ENCODE measurements at places on chromosomes 7 and 10.

DNA sequence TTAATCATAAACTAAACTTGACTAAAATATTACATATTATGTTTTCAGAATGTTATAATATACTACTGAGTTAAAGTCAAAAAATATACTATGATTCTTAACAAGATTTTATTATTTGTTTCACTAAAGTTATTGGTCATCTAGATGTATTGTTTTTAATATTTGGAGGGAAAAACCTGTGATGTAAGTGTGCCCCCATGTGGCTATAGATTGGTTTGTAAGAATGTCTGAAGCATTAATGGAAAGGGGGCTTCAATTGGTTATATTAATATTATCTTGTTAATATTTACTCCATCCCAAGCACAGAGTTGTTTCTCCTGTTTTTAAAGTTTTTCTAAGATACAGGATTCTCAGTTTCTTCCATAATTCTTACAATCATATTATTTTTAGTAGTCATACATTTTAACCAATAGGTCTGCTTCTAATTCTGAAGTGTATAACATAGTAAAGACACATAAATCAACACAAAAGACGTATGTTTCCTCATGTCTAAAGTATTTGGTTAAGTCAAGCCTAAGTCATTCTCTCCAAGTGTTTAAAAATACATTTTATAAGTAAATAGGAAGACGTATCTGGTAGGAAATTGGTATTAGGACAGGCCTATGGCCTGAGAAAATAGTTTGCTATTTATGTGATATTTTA is 58.0 kb downstream of the GNAT3 start:
- no peaks in the 10 kb centered on the region for H3K4me1 ChIP-seq
- H3K36me3 ChIP-seq = no peaks in the 10 kb centered on the region
- no peak overlapping the region for H3K4me3 ChIP-seq
- DNase-seq = no peak

DNA sequence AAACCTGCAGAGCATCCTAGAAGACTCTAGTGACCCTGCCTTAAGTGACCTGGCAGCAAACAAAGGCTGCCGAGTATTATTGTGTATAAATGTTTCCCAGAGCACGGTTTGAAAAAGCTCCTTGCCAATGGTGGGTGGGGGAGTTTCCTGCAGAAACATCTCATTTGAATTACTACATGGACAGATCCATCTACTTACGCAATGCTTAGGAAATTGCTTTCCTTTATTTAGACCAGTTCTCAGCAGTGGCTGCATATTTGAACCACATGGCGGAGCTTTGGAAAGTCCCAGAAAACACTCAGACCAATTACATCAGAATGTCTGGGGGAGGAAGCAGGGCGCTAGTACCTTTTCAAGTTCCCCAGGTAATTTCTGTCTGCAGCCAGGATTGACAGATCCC is 560.9 kb downstream of the SDK1 start:
- no peak overlapping the region for H3K4me3 ChIP-seq
- no peak overlapping the region for H3K27ac ChIP-seq

DNA sequence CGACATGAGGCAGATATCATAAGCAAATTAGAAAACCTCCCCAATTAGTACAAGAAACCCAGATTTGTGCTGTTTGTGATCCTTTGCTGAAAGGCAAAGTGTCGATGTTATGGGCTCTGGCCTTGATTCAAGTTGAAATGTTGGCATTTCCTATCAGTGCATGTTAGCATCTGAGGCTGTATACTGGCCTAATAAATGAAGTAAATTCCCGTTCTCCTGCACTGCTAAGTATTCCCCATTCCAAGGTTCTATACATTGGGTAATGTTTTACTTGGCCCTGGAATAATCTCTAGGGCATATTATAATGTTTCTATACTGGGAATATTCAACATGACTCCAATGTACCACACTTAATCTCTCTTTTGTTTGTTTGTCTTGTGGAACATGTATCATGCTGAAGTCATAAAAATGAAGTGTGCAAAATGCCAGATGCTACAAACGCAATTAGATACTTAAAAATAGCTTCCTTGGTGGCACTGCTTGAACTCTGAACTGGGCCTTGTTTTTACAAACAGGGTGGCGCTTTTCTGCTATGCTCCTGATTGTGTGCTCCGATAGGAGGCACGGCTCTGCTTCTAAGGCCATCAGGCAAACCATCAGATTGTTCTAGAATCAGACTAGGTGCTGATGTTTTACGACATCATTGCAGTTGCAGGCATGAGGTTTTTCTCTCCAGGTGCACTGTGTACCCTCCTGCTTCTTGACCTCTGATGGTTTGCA is 156.7 kb upstream of the TCF7L2 start:
- H3K27me3 ChIP-seq = no peaks in the 10 kb centered on the region
- no peak overlapping the region for H3K27ac ChIP-seq
- no peak for DNase-seq
- H3K4me1 ChIP-seq = no peaks in the 10 kb centered on the region

GRCh38 chr7:96778263-96778662 is 68.6 kb upstream of the SEM1 start:
- H3K27ac ChIP-seq = no peak overlapping the region
- peaks cover 8% of the 10 kb centered on the region for H3K4me1 ChIP-seq
- H3K4me3 ChIP-seq = no peak overlapping the region
- H3K36me3 ChIP-seq = no peaks in the 10 kb centered on the region

- H3K36me3 ChIP-seq = no peaks in the 10 kb centered on the region
- DNase-seq = no peak
- no peak overlapping the region for H3K4me3 ChIP-seq
- H3K27me3 ChIP-seq = no peaks in the 10 kb centered on the region
Measured at GRCh38 chr7:99167072-99167471, 23.2 kb upstream of the SMURF1 start.

DNA sequence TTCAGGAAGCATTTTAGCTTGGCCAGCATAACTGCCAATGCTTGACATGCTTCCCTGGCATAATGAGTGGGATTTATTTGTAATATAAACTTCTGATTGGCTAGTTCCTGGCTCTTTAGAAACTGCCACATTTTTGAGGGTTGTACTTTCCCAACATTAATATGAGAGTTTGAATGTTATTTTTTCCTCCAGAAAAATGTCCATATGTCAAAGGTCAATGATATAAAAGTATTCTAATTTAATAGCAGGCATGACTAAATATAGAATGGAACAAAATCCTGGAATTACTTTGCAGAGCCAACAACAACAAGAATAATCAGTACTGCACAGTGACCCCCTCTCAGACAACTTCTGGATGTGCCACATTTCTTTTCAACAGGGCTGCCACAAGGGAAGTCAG is 352.6 kb downstream of the PRPF18 start:
- no peak overlapping the region for H3K4me3 ChIP-seq
- no peaks in the 10 kb centered on the region for H3K36me3 ChIP-seq
- no peak for DNase-seq
- H3K4me1 ChIP-seq = peaks cover 6% of the 10 kb centered on the region

GRCh38 chr7:8363407-8364015 is 69.9 kb upstream of the NXPH1 start:
- no peak overlapping the region for H3K4me3 ChIP-seq
- H3K4me1 ChIP-seq = no peaks in the 10 kb centered on the region
- H3K36me3 ChIP-seq = no peaks in the 10 kb centered on the region
- no peak for DNase-seq

DNA sequence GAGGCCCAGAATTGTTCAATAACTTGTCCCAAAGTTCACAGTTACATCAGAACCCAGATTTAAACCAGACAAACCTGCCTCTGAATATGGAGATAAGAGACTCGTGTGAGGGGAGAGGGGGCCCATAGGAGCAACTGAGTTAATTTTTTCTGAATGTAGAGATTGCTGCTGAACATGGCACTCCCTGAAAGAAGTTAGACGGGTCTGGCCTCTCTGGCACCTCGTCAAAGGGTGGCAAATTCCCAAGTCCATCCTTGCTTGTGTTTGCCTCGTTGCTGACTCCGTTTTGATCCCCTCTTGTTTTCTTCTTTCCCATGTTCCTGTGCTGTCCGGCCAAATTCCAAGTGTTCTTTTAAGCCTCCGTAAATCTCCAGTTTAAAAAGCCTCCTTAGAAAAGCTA is 35.2 kb upstream of the YAE1 start:
- H3K27me3 ChIP-seq = peaks cover 2% of the 10 kb centered on the region
- no peaks in the 10 kb centered on the region for H3K36me3 ChIP-seq
- H3K27ac ChIP-seq = no peak overlapping the region

- no peaks in the 10 kb centered on the region for H3K27me3 ChIP-seq
- peak; percentile 17 for DNase-seq
- H3K36me3 ChIP-seq = no peaks in the 10 kb centered on the region
- peaks cover 3% of the 10 kb centered on the region for H3K4me1 ChIP-seq
- H3K4me3 ChIP-seq = no peak overlapping the region
Measured at GRCh38 chr10:79202188-79203013, 133.6 kb downstream of the ZMIZ1 start.

- DNase-seq = no peak
- no peak overlapping the region for H3K27ac ChIP-seq
- no peaks in the 10 kb centered on the region for H3K4me1 ChIP-seq
Measured at GRCh38 chr7:13327669-13328068, 640.2 kb downstream of the ARL4A start.

- no peak overlapping the region for H3K27ac ChIP-seq
- H3K4me1 ChIP-seq = no peaks in the 10 kb centered on the region
- DNase-seq = no peak
- H3K36me3 ChIP-seq = no peaks in the 10 kb centered on the region
Measured at GRCh38 chr10:123865880-123866279, 25.7 kb downstream of the CPXM2 start.

DNA sequence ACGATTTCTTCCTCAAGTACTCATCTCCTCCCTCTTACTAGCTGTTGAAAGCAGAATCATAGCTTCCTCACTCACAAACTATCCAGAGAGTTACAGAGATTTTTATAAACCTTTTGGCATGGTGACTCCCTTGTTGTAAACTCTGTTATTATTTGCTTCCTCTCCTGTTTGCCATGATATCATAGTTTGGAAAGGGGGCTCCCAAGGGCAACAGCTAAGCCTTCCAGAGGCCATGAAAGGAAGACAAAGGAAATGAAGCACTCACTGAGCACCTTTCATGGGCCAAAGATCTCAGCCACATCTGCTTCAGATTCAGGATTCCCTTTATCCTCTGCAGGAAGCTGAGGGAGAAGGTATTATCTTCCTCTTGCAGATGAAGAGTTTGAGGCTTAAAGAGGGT is 484.6 kb downstream of the PLXNA4 start:
- no peak overlapping the region for H3K4me3 ChIP-seq
- H3K27me3 ChIP-seq = peaks cover 46% of the 10 kb centered on the region
- H3K27ac ChIP-seq = no peak overlapping the region
- no peaks in the 10 kb centered on the region for H3K4me1 ChIP-seq
- no peaks in the 10 kb centered on the region for H3K36me3 ChIP-seq

- peaks cover 9% of the 10 kb centered on the region for H3K36me3 ChIP-seq
- H3K27me3 ChIP-seq = peaks cover 11% of the 10 kb centered on the region
- H3K4me3 ChIP-seq = no peak overlapping the region
- DNase-seq = no peak
- no peaks in the 10 kb centered on the region for H3K4me1 ChIP-seq
Measured at GRCh38 chr10:125172694-125173093, 12.3 kb upstream of the CTBP2 start.

DNA sequence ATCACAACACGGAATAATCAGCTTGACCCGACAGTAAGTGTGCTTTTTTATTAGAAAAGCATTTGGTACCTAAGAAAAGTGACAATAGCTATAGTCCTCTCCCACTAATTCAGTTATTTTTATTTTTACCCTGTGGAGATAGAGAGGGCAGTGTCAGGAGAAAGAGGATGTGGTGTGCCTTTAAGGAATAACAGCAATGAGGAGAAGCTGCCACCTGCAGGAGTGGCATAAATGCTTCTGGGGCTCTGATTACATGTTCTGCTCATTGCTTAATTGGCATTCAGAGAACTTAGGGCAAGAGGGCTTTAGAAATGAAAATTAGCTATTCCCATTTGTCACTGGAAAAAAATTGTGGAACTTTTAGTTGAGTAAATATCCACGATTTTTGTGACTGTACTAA is 60.1 kb downstream of the DENND11 start:
- peaks cover 8% of the 10 kb centered on the region for H3K4me1 ChIP-seq
- no peaks in the 10 kb centered on the region for H3K27me3 ChIP-seq
- H3K4me3 ChIP-seq = no peak overlapping the region
- H3K36me3 ChIP-seq = peaks cover 44% of the 10 kb centered on the region
- no peak for DNase-seq

DNA sequence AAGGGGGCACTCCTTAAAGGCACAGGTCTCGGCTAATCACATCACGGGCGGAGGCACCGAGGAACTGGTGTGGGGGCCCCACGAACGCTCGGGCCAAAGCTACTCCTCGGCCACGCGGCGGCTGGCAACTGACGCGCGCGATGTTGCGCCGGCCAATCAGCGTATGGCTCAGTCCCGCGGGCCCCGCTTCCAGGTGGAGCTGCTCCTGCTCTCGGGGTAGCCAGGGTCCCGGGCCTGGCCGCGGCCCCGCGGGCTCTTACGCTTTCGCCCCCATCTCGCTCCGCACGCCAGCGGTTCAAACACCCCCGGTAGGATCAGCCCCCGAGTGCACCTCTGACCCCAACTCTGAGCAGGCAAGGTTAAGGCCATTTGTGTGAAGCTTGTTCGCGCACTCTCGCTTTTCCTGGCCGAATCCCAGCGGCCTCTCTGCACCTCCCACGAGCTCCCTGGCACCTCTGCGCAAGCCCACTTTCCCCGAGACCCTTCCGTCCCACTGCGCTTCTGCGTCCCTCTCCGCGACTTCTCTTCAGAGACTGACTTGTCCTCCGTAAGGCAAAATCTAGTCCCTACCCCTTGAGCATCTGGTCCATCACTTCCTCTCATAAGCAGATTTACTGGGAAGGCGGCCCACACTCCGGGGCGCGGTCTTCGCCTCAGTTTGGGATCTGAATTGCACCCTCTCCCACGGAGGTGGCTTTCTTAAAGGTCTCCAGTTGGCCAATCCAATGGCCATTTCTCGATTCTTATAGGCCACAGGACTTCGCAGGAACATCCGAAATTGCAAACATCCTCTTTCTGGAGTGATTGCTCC is 200.9 kb upstream of the TBX20 start:
- no peak for DNase-seq
- H3K36me3 ChIP-seq = peaks cover 24% of the 10 kb centered on the region
- peak overlapping the region; percentile 33 for H3K4me3 ChIP-seq
- no peak overlapping the region for H3K27ac ChIP-seq

GRCh38 chr7:29898301-29898700 is 91.3 kb downstream of the SCRN1 start:
- H3K4me1 ChIP-seq = no peaks in the 10 kb centered on the region
- no peak overlapping the region for H3K27ac ChIP-seq
- H3K27me3 ChIP-seq = peaks cover 5% of the 10 kb centered on the region
- no peak overlapping the region for H3K4me3 ChIP-seq
- DNase-seq = no peak

GRCh38 chr10:117638664-117639200 is 96.2 kb downstream of the EMX2 start:
- H3K36me3 ChIP-seq = no peaks in the 10 kb centered on the region
- no peaks in the 10 kb centered on the region for H3K4me1 ChIP-seq
- DNase-seq = no peak

DNA sequence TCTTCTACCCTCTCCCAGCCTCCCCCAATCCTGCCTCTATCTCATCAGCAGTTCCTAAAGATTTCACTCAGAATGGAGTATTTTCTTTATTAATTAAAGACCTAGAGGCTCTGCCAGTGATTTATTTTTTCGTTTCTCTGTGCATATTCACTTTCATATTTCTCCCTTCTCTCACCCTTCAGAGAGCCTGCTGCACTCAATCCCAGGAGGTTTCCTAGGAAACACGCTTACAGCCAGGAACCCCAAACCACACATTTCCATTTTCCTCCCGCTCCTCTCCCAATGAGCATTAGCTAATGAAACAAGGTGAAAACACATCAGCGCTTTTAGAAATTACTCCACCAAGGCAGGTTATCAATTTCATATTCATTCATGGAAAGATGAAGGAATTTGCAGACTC is 180.2 kb downstream of the FRMD4A start:
- no peaks in the 10 kb centered on the region for H3K4me1 ChIP-seq
- H3K36me3 ChIP-seq = no peaks in the 10 kb centered on the region
- H3K27ac ChIP-seq = no peak overlapping the region

Data from naive thymus-derived CD8-positive, alpha-beta T cell (primary cell).